ENCODE measurements at places on chromosomes 7 and 10.

- DNase-seq = no peak
These were observed 95.2 kb upstream of the GNA12 start for GRCh38 chr7:2939193-2939885.

DNA sequence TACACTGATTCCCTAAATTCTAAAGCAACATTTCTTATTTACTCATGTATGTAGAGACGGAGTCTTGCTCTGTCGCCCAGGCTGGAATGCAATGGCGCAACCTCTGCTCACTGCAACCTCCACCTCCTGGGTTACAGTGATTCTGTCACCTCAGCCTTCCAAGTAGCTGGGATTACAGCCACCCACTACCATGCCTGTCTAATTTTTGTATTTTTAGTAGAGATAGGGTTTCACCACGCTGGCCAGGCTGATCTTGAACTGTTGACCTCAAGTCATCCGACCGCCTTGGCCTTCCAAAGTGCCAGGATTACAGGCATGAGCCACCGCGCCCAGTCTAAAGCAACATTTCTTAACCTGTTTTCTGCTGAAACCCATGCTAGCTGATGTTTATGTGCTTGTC, 227.6 kb upstream of the PLXDC2 start:
- DNase-seq = no peak

DNA sequence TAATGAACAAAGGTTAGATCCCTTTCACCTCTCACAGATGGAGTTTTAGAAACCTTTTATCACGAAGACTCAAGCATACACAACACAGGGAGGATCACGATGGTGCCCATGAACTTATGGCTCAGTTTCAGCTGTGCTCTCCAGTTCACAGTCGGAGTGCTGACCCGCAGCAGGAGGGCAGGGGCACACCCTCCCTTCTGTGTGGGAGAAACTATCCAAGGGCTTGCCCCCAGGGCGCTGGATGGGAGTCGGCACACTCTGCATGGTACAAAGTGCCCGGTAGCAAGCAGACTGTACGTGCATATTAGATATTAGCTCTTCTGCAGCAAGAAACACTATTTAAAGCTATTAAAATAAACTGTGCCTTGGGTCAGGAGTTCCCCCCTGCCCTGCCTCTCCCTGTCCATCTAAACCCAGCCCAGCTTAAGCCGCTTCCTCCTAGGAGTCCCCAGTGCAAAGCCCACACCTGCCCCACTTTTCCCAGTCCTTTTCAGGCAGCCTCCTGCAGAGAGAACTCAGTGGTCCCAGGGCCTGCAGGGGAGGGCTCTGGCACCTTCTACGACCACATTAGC, 76.5 kb downstream of the CHST15 start:
- DNase-seq = no peak

GRCh38 chr10:15068802-15069201, 19.8 kb downstream of the ACBD7 start:
- DNase-seq = no peak

GRCh38 chr10:18400201-18400905, 251.0 kb downstream of the NSUN6 start:
- no peak for DNase-seq

- DNase-seq = no peak
These were observed 37.9 kb downstream of the EXOC4 start for GRCh38 chr7:133290676-133291333.

GRCh38 chr10:98209441-98209840, 58.6 kb downstream of the LOXL4 start:
- DNase-seq = no peak

GRCh38 chr7:18570890-18571478, 75.4 kb downstream of the HDAC9 start:
- no peak for DNase-seq

GRCh38 chr10:61616611-61617010, 46.1 kb upstream of the CABCOCO1 start:
- no peak for DNase-seq

GRCh38 chr7:44193011-44193802, 4.0 kb upstream of the GCK start:
- no peak for DNase-seq

DNA sequence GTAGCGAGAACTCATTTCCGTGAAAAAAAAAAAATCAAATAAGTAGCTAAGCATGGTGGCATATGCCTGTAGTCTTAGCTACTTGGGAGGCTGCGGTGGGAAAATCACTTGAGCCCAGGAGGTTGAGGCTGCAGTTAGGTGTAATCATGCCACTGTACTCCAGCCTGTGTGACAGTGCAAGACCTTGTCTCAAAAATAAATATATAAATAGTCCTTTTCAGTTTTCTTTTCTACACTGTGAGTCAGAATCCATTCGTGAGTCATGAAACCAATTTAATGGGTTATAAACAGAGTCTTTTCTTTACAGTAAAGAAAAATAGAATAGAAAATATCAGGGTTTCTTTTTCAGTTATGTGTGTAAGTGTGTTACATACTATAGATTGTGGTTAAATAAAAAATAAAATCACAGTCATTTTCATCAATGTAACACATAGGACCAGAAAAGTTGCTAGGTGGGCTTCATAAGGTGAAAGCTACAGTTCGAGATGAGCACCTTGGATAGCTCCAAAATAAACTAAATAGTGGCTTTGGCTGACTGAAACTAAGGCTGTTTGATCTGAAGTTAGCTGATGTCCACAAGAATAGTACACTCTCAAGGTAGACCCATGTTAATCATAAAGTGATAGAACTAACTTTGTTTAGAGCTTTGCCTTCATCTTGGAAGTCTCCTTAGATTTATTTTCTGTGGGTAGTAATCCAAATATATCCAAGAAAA, 781.1 kb downstream of the GATA3 start:
- no peak for DNase-seq

DNA sequence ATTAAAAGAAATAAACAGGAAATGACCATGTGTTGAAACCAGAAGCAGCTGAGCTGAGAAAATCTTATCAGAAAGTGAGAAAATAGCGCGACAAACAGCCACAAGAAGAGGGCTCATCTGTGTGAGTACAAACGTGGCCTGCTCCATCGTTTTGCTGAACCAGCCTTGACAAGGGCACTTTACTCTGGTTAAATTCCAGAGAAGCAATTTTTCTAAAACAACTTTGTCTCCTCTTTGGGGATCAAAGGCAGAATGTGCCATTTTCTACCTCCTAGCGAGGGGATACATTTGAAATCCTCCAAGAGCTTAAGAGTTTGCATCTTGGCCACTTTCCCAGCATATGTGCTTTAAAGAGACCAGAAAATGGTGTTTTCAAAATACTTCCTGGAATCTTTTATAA, 51.3 kb upstream of the VIPR2 start:
- peak; percentile 57 for DNase-seq

DNA sequence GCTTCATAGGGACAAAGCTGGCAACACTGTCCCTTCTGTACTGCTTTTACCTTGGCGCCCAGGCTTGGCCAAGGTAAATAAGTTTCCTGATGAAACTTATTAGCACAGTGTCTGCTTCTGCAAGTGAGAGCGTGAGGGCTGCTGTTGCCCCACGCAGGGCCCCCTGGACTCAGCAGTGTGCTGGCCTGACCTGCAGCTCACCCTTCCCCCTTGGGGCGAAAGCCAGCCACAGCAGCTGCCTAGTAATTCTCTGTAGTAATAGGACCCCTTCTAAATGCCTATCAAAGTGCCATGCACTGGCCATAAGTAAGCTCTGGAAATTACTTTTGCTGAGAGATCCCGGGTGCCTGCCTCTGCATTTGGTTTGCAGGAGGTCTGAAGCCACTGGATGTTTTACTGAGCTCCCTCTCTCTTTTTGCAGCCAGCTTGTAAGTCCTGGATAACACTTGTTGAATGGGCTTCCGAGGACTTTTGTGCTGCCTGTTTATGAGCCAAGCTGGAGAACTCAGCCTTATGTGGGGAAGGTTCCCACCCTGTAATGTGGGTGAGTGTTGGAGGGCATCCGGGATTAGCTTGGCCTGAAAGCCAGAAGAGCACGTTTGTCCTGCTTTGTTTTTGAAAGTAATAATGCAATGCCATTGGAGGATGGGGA, 293.9 kb downstream of the C7orf25 start:
- no peak for DNase-seq

DNA sequence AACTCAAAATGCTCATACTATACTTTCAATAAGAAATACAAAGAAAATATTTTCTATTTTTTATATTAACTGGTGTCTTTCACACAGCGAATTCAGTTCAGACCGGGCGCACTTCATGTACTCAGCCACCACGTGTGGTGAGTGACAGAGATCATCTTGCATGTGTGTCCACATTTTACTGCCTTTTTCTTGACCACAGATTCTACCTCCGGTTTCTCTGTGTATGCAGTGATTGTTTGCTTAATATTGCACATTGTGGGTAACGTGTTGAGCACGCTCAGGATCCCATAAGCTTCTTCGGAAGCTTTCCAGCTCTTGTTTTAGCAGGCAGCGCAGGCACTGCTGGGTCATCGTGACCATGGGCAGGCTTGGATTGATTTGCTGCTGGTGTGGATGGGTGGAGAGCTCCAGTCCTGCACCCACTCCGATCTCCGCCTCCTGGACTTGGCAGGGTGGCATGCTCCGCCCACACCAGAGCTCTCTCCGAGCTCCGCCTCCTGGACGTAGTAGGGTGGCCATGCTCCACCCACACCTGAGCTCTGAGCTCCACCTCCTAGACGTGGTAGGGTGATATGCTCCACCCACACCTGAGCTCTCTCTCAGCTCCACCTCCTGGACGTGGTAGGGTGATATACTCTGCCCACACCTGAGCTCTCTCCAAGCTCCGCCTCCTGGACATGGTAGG, 253.3 kb downstream of the DIP2C start:
- DNase-seq = no peak

DNA sequence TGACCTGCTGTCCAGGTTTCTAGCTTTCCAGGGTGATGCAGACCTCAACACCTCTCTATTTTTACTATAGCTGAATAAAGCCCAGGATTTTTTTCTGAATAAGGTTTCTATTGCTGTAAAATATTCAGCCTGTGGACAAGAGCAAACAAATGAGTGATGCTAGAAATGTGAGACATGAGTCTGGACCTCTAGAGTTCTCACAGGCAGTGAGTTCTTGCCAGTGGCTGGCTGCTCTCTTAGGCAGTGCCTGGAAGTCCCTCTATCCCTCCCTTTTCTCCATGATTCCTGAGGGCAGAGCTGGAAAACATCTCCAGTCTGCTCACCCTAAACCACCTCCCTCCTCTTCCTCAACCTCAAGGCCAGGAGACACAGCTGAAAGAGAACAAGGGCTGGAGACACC, 793.8 kb upstream of the IGFBP3 start:
- DNase-seq = no peak

- no peak for DNase-seq
These were observed 113.6 kb downstream of the CCNY start for GRCh38 chr10:35449944-35450343.

All from CD4-positive, alpha-beta T cell treated with Interleukin-4 for 4 hours (primary cell).